H1 (cell line): ENCODE measurements at places on chromosomes 2 and 18. TPM values are rescaled to one million over a fixed set of nuclear protein-coding genes. Genes with fewer than 3 reads are reported as not detected.

- no peak overlapping the region for H3K27ac ChIP-seq
These were observed 19.3 kb downstream of the GALNT13 start for GRCh38 chr2:153891051-153891450.

GRCh38 chr2:45119855-45120254, 110.6 kb upstream of the SIX2 start:
- no peak overlapping the region for H3K27ac ChIP-seq
- H3K4me3 ChIP-seq: no peak overlapping the region
- no peaks in the 10 kb centered on the region for H3K27me3 ChIP-seq
- H3K4me1 ChIP-seq: no peaks in the 10 kb centered on the region
- H3K36me3 ChIP-seq: no peaks in the 10 kb centered on the region
- DNase-seq: no peak

DNA sequence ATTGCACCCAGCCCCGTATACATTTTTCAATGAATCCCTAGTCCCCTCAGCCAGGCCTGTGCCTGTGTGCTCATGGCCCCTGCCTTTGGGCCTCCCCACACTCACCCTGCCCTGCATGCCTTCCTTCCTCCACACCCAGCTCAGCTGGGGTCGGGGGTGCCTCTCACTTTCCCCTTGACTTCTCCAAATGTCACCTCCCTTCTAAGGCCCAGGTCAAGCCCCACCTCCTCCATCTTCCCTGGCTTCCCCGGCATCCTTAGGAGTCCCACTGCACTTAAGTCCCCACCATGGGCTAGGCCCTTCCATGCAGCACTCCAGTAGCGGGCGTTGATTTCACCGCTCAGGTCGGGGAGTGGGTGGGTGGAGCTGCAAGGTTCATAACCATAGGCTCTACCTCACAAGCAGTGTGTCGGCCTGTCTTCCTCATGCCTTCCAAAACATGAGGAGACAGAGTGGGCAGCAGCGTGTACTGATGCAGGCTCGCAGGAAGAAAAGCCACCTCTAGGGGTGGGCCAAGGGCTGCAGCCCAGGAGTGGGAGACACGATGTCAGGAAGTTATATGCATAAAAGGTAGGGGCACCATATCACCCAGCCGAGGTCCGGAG, 47.7 kb downstream of the DNMT3A start:
- no peaks in the 10 kb centered on the region for H3K36me3 ChIP-seq
- peaks cover 9% of the 10 kb centered on the region; the same call in 1 of the 2 replicates for H3K4me1 ChIP-seq
- no peak overlapping the region for H3K4me3 ChIP-seq

DNA sequence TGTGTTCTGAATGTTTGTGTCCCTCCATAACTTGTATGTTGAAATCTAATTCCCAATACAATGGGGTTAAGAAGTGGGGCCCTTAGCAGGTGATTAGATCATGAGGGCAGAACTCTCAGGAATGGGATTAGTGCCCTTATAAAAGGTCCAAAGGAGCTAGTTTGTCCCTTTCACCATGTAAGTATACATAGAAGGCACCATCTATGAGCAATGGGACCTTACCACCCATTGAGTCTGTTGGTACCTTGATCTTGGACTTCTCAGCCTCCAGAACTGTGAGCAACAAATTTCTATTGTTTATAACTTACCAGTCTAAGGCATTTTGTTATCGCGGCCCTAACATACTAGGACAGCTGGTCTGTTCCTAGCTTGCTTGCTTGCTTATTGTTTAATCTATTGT, 106.3 kb downstream of the MYCN start:
- no peak for DNase-seq
- no peak overlapping the region for H3K27ac ChIP-seq
- H3K27me3 ChIP-seq: no peaks in the 10 kb centered on the region
- H3K4me1 ChIP-seq: peaks cover 4% of the 10 kb centered on the region

DNA sequence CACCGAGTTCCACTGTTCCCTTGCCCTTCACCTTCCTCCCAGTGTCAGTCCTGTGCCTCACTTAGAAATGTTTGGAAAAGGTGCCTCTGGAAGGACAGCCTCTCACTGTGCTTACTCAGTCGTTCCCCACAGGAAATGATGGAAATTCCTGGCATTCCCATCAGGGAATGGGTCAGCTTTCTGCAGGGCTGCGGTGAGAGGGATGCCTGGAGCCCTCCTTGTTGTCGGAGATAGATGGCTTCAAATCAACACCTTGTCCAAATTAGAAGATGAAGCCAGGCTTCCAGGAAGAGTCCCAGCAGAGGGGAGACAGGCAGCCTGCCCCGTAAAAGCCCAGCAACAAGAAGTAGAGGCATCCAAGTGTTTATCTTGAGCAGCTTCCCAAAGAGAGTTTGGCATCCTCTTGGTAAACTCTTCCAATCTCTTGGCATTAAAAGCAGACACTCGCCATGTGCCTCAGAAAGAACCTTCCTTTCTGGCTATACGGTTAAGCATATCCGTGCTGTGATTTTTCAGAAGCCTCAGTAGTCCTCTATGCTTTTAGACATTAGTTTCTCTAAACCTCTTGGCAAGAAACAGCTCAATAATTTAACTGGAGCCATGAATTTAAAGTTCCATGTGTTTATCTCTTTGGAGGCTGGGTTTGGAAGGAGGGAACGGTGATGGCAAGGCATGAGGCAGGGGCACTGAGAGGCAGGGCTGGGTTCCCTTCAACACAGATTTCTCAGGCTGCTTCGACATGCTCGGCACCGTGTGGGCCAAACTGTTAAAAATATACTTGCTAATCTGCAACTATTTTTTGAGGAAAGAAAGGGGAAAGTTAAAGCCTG, 25.1 kb downstream of the COLEC12 start:
- DNase-seq: peak; percentile 29
- H3K4me3 ChIP-seq: no peak overlapping the region
- no peak overlapping the region for H3K27ac ChIP-seq
- no peaks in the 10 kb centered on the region for H3K36me3 ChIP-seq
- H3K27me3 ChIP-seq: no peaks in the 10 kb centered on the region; the same call in 1 of the 2 replicates
- peaks cover 7% of the 10 kb centered on the region for H3K4me1 ChIP-seq

DNA sequence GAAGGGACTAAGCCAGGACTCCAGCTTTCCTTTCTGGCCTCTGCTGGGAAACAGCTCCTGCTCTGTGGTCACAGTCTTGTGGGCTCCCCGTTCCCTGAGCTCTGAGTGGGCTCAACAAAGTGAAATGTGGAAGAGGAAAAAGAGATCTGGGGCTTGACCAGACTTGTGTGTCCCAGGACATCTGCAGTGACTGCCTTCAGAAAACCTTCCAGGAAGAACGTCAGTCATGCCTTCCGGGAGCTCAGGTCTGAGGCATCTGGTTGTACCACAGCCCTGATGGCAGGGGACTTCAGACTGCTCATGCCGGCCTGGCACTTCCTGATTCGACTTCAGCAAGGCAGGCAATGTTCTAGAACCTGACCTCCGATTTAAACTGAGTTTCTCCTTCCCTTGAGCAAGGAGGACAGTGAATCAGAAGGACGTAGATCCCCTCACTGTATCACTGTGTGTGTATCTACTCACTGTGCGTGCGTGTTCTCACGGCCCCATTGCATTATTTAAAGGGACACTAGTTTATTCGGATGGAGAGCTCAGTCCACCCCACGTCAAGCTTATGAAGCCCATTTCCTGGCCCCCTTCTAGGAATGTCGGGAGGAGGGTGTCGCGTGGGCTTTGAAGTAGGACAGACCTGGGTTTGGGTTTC, 548 bp upstream of the FBLN7 start:
- no peaks in the 10 kb centered on the region for H3K36me3 ChIP-seq
- no peak overlapping the region for H3K27ac ChIP-seq
- peak overlapping the region; percentile 66 for H3K4me3 ChIP-seq
- H3K4me1 ChIP-seq: peaks cover 6% of the 10 kb centered on the region; the same call in 1 of the 2 replicates
- DNase-seq: no peak

GRCh38 chr2:110858135-110858725, 125.9 kb downstream of the ACOXL start:
- no peaks in the 10 kb centered on the region for H3K27me3 ChIP-seq
- no peak for DNase-seq
- peaks cover 13% of the 10 kb centered on the region; the same call in 1 of the 2 replicates for H3K4me1 ChIP-seq
- H3K36me3 ChIP-seq: peaks cover 4% of the 10 kb centered on the region
- H3K27ac ChIP-seq: no peak overlapping the region

- H3K27ac ChIP-seq: no peak overlapping the region
- DNase-seq: no peak
- no peaks in the 10 kb centered on the region for H3K27me3 ChIP-seq
- H3K36me3 ChIP-seq: no peaks in the 10 kb centered on the region
- no peak overlapping the region for H3K4me3 ChIP-seq
- no peaks in the 10 kb centered on the region for H3K4me1 ChIP-seq
These were observed 32.4 kb upstream of the VIT start for GRCh38 chr2:36663851-36664695.

DNA sequence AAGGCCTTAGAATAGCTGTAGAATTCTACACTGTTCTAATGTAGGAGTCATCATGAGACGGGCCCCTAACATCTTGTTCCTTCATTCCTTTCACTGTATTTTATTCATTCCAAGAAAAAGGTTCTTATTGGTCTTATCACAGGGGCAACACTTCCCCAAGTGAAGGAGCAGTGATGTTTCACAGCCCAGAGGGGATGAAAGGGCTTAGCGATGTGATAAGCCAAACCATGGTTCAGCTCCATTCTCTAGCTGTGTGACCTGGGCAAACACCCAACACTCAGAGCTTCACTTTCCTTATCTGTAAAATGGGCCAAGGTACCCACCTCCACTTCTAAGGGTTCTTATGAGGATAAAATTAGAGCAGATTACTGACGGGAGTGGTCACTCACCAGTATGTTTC, 25.4 kb upstream of the HS6ST1 start:
- H3K4me3 ChIP-seq: no peak overlapping the region
- H3K36me3 ChIP-seq: no peaks in the 10 kb centered on the region
- DNase-seq: no peak
- no peak overlapping the region for H3K27ac ChIP-seq
- H3K4me1 ChIP-seq: no peaks in the 10 kb centered on the region

DNA sequence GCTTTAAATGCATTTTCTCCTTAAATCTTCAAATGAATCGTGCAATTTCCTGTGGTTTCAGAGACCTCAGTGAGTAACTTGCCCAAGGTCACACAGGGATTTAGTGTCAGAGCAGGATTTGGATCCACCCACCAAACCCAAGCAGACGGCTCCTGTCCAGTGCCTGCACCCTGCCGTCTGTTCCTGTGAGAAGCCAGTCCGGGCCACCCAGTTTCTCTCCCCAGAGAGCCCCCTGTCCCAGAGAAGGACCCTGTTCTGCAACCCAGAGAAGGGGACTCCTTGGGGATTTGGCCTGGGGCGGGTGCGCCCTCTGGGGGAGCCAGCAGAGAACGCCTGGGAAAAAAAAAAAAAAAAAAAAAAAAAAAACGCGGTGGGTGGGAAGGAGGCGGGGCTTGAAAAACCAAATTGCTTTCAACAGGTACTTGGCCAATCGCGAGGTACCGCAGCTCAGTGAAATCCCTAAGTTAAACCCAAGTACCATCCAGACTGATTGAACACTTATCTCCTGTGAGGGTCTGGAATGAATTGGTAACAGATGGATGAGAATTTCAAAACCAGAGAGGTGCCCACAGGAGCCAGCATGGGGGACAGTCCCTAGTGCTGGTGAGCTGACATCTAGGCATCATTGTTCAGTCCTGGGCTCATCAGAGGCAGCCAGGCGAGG, 30.9 kb upstream of the REEP1 start:
- no peak overlapping the region for H3K4me3 ChIP-seq
- DNase-seq: peak; percentile 41
- no peaks in the 10 kb centered on the region for H3K4me1 ChIP-seq
- H3K27me3 ChIP-seq: no peaks in the 10 kb centered on the region
- H3K36me3 ChIP-seq: no peaks in the 10 kb centered on the region

The CNNM4 gene
- total RNA-seq: 10.7 and 11.0 TPM in 2 replicates

The CDK15 gene
- not detected in 2 replicates for total RNA-seq

The SULT1C4 gene
- total RNA-seq: 2.1 and 2.9 TPM in 2 replicates

The VAMP8 gene
- total RNA-seq: 34.4 and 38.1 TPM in 2 replicates

The DCTN1 gene
- 156 and 162 TPM in 2 replicates for total RNA-seq

The HES6 gene
- 35.2 and 36.3 TPM in 2 replicates for total RNA-seq

The MATN3 gene
- 9.7 and 9.9 TPM in 2 replicates for total RNA-seq

The GAREM1 gene
- total RNA-seq: 9.2 and 9.6 TPM in 2 replicates
